A549 treated with CpdA at 1 μM for 4 hours (cell line): ENCODE measurements at places on chromosomes 7 and 10. TPM values are rescaled to one million over a fixed set of nuclear protein-coding genes. Genes with fewer than 3 reads are reported as not detected.

Gene PPP1R17
- not detected in 5 replicates for total RNA-seq

Gene GNAI1
- total RNA-seq, result 32.9 to 43.1 TPM (median 36.0 TPM) in 5 replicates

Gene CRTAC1
- 0.96 to 1.7 TPM (median 1.4 TPM) in 5 replicates for total RNA-seq

Gene PNLIPRP1
- total RNA-seq, result not detected in 5 replicates

Gene LRMDA
- total RNA-seq, result 2.9 to 4.7 TPM (median 4.1 TPM) in 5 replicates

Gene SEM1
- 329 to 659 TPM (median 362 TPM) in 5 replicates for total RNA-seq

Gene RNF148
- total RNA-seq, result not detected in 5 replicates

Gene CACNB2
- not detected in 5 replicates for total RNA-seq

Gene OPN1SW
- not detected in 5 replicates for total RNA-seq

Gene HKDC1
- total RNA-seq, result 17.3 to 24.6 TPM (median 19.4 TPM) in 5 replicates

Gene CXCL12
- total RNA-seq, result 0.11 to 0.23 TPM (median 0.16 TPM) in 5 replicates

Gene FKBP14
- total RNA-seq, result 7.1 to 11.4 TPM (median 10.0 TPM) in 5 replicates

Gene FAM25G
- 1.1 to 2.6 TPM (median 1.4 TPM) in 4 of 5 replicates, not detected in the other for total RNA-seq

Gene KLF14
- total RNA-seq, result 0.03 to 0.06 TPM (median 0.05 TPM) in 3 of 5 replicates, not detected in the others

Gene LHFPL3
- total RNA-seq, result not detected in 5 replicates
